ENCODE measurements at places on chromosomes 3 and 15. TPM values are rescaled to one million over a fixed set of nuclear protein-coding genes. Genes with fewer than 3 reads are reported as not detected.
A peak's percentile ranks its signal among the peaks of the same experiment; 100 is the strongest.

DNA sequence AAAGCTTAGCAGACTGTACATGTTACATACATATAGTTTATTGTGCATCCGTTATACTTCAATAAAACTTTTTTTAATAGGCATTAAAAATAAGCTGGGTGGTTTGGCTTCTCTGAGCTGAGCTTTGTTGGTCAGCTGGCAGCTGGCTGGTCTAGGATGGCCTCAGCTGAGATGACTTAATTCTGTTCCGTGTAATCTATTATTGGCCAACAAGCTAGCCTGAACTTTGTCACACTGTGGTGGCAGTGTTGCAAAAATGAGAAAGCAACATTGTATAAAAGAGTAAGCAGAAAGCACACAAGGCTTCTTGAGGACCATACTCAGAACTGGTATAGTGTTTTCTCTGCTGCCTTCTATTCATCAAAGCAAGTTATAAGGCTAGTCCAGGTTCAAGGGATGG is 45.2 kb downstream of the CGGBP1 start:
- peak; percentile 73 for DNase-seq

DNA sequence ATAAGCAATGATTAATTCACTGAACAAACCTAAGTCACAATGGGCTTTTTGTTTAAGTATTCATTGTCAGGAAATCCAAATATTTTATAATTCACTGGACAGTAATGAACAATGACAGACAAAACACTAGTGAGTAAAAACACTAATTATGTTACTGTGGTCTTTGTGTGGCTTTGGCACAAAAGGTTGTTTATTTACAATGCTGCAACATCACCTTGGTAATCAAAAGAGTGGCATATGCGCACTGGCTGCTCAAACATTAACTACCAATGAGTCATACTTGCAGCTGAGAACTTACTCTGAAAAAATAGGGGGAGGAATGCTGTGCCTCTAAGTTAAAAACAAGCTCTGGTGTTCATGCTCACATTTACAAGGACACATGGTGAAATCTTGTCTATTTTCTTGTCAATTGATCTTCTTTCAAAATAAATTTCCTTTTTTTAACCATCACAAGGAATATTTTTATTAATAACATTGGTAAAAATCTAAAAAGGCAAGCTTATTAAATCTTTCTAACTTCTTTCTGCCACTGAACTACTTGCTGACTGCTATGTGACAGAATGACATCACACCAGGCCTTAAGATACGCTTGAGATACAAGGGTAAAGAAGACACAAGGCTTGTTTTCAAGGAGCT is 85.2 kb upstream of the PPIB start:
- DNase-seq: peak; percentile 90

GRCh38 chr15:89912674-89913396 is at the start of gene ARPIN:
ARPIN (minus strand) TSS chr15:89912952; CDS start chr15:89912835, 117 bp downstream.
- peak; percentile 62 for DNase-seq

DNA sequence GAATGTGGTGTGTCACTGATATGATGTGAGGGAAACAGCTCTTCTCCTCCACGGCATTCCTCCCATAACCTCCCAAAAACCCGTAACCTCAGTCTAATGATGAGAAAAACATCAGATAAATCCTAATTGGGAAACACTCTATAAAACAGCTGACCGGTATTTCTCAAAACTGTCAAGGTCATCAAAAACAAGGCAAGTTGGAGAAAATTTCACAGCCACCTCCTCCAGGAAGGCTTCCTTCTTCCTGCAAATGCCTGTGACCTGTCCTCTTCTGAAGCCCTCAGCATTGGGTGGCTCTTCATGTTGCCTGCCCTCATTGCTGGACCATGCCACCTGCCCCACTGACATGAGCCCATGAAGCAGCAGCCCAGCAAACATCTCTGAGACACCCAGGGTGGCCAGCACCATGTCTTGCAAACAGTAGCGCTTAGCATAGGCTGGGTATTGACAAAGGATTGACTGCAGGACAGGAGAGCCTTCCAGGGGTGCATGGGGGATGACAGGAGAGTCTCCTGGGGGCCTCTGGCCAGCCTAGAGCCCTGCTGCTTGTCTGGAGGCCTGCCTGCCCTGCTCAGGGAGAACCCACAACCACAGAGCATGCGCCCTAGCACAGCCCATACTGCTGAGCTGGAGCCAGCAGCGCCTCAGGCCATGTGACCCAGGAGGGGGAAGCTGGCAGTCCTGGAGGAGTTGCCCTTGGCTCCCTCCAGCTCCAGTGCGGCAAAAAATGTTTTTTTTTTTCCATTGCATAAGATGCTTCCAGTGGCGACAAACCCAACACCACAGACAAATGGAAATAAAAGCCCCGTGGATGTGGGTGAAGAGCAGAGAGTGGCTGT is 49.7 kb downstream of the XXYLT1 start:
- peak; percentile 62 for DNase-seq

- DNase-seq: no peak
Measured at GRCh38 chr15:85284497-85284896, 95.9 kb upstream of the AKAP13 start.

GRCh38 chr3:157023226-157023625 is 136.7 kb downstream of the CCNL1 start:
- DNase-seq: peak; percentile 19

DNA sequence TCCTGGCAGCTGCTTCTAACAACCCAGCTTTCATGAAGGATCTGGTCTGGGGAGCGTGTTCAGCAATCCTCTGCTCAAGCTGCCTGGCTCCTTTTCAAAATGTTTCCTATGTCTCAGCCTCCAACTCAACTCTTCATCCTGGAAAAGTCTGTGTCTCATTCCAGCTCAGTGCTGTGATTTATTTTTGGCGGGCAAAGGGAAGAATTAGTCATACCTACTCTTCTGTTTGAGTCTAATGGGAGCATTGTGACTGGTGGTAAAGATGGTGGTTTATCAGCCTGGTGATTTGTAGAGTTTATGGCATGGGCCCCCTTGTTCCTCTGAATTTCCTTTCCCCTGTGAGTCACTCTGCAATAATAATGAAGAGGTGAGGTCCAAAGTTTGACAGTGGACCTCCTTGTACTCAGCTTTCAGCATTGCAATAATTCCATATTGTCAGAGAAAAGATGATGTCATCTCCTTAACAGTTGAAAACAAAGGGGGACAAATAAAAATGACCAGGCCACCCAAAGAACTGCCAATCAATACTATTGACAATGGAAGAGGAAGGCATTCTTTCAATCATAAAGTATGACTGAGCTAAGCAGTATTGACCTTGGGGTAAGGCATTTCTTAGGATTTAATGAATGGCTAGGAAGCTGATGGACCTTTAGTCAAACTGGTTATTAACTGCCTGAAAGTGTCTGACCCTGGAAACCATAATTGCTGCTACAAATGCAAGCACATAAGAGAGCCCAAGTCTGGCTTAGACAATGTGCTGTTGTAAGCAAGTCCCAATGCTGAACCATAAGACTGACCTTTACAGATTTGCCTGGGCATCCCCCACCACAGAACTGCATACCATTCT is 204.7 kb upstream of the MCTP2 start:
- no peak for DNase-seq

LMLN gene
- 5.1 TPM for total RNA-seq

RYR3 gene
- 0.05 TPM for total RNA-seq

SHC4 gene
- total RNA-seq: 2.9 TPM

MON1A gene
- 19.8 TPM for total RNA-seq

PLSCR2 gene
- not detected for total RNA-seq

All from myocyte (in vitro differentiated cells).